NCI-H2227 treated with DMSO at 0.1 percent for 48 hours (cell line): ENCODE measurements at places on chromosomes 12 and 14.

DNA sequence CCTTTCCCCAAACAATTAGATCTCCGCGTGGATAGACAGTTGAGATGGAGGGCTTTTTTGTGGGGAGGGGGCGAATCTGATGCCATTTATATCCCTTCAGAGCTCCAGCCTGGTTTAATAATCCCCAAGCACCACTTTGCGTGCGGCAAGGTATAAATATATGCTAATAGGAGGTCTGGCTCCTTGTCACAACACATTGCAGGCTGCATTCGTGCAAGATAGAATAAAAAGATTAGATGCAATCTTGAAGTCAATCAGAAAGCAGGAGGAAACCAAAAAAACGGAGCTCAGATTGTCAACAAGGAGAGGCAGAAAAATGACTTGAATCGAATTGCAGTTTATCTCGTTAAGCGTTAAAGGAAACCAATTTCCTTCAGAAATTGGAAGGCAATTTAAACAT, 248.7 kb downstream of the SPTSSA start:
- no peak for DNase-seq

GRCh38 chr14:44112774-44113460, 394.2 kb downstream of the FSCB start:
- DNase-seq, result no peak

DNA sequence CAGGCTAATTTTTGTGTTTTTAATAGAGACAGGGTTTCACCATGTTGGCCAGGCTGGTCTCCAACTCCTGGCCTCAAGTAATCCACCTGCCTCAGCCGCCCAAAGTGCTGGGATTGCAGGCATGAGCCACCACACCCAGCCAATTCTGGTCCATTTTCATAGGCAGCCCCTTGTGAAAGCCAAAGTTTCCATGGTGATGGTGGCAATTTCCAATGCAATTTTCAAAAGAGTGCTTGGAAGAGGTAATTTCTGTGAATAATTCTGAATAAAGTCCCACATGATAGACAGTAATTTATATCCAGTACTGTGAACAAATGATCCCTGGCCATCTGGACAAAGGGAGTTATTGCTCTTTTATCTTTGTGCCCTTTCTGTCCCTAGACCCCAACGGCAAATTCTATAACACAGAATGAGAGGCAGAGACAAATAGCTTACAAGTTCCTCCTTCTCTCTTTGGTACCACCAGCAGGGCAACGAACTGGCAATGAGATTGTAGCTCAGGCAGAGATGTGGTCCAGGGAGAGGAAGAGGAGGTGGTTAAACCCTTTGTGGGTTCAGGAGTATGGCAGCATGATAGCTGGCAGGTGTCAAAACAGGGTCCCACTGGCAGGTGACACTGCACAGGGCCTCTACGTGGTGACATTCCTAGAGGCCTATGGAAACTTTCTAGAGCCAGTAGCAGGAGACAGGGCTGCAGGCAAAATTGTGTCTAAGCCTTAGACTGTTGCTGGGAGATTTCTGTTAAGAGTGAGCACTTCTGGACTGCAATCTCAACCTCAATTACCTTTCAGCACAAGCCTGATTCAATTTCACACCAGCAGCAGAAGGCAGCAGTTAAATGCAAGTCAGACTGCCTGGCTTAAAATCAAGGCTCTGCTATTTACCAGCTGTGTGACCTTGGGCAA, 46.5 kb downstream of the NT5DC3 start:
- DNase-seq, result no peak

GRCh38 chr14:82362452-82362851, 828.8 kb upstream of the SEL1L start:
- no peak for DNase-seq

- DNase-seq, result no peak
These were observed 15.8 kb upstream of the RASSF8 start for GRCh38 chr12:25942709-25943108.

GRCh38 chr12:127209318-127209717, 1057.7 kb upstream of the TMEM132C start:
- no peak for DNase-seq

DNA sequence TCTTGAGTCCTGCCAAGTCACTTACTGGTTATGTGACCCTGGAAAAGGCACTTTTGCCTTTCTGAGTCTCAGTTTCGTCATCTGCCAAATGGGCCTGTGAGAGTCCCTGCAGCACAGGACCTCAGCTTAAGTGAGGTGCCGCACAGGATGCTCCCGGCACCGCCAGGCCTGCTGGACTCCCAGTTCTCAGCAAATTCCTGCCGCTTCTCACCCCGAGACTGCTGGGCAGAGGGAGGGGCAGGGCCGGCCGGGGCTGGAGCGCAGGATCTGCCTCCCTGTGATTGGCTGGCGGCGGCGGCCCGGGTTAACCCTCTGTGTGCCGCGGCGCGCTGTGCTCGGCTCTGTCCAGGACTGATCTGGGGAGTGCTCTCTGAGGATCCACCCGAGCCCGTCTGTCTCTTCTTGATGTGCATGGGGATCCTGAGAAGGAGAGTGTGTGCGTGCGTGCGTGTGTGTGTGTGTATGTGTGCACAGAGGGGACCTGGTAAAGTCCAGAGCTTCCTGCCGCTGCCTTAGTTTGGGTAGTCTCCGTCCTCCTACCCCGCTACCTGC, 8.6 kb downstream of the SETD1B start:
- peak; percentile 85 for DNase-seq

- no peak for DNase-seq
These were observed 349.7 kb downstream of the ALG10 start for GRCh38 chr12:34372003-34372402.

- no peak for DNase-seq
These were observed 84.0 kb downstream of the CCDC88C start for GRCh38 chr14:91333650-91334039.

- DNase-seq, result no peak
These were observed 100.7 kb downstream of the ELK3 start for GRCh38 chr12:96294831-96295230.

- DNase-seq, result no peak
These were observed 37.6 kb downstream of the DCP1B start for GRCh38 chr12:1966561-1967226.

DNA sequence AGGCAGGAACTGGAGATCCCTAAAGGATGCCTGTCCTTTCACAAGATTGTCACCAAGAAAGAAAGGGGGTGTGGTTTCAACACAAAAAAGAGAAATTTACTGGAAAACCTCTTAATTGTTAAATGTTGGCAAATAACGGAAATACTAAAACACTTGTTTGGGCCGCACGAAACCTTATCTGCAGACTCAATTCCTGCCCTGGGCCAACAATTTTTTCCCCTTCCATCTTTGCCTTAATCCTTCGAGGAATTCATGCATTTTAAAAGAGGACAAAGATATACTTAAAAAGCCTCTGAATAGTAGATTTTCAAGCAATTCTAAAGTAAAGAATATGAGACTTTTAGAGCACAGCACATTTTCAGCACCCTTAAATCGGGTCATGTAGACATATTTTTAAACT, 366.2 kb downstream of the DUSP6 start:
- DNase-seq, result no peak

GRCh38 chr12:113347107-113347506, 11.3 kb upstream of the PLBD2 start:
- no peak for DNase-seq

- DNase-seq, result no peak
These were observed 803.7 kb downstream of the DIO2 start for GRCh38 chr14:79407572-79407971.

DNA sequence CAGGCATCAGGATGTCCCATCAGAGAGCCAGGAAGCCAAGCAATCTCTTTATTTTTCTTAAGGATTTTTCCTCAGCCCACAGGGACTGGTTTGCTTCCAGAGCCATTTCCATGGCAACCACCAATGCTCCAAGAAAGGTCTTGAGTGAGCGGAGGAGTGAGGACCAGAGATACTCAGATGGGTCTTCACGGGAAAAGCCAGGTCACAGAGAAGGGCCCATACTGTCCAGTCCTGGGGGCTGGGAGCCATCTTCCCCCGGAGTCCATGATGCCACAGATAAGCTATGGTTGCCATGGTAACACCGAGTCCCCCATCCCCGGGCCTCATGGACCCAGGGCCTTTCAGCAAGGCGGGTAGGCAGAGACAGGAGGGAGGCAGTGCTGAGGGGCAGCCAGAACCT, 28.6 kb downstream of the CMKLR1 start:
- DNase-seq, result no peak

GRCh38 chr14:83779266-83779665, 1750.7 kb upstream of the FLRT2 start:
- DNase-seq, result no peak

GRCh38 chr12:122031342-122032216, 9.9 kb downstream of the BCL7A start:
- DNase-seq, result no peak

GRCh38 chr12:125346362-125346761, 281.1 kb downstream of the AACS start:
- DNase-seq, result no peak

DNA sequence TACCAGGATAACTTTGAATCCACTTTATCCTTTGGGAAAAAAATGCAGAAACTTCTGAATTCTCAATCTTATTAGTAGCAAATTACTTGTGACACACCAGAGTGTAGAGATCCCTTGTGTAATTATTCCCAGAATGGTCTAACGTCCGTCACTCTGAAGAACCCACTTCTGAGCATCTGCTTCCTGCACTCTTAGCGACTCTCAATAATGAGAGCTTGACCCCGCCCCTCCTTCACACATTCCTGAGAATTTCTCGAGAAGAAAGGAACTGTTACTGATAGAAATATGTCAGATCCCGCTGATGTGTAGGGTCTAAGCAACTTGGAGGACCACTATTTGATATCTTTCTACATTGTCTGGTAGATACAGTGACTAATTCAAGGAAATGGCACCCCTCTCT, 218.3 kb upstream of the PDZRN4 start:
- no peak for DNase-seq
